ENCODE measurements at places on chromosomes 6 and 20.

DNA sequence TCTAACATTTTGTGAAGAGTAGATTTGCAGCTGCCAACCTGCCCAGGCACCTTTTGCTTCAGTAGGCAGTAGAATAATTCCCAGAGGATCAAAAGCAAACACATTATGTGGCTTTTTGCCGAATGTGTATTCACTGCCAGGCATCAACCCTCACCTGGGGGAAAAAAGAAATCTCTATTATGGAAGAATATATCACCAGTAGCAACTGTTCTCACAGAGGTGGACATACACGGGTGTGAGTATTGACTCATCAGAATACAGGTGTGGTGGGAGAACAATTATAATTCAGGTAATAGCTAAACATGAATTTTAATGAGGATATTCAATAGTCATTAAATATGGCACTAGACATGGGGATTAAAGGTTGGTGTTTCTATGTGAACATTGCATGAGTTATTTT, 910.7 kb downstream of the TFAP2A start:
- no peak for DNase-seq

GRCh38 chr6:11111769-11112437, 378 bp upstream of the ERVFRD-1 start:
- DNase-seq: peak; percentile 82

DNA sequence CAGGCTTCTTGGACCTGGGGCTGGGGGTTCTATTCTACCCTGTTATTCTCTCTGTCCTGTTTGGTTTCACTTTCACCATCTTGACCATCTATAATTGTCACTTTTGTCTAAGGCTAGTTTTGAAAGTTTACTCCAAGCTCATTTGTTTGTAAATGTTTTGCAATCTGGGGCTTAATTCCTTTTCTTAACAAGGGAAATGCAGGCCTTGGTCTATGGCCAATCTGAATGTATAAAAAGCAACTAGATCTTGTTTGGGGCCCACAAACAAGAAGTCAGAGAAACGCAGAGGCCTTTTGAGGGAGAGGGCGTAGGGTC, 86.3 kb upstream of the PREP start:
- no peak for DNase-seq

- no peak for DNase-seq
These were observed 13.4 kb upstream of the COL12A1 start for GRCh38 chr6:75219263-75219662.

- no peak for DNase-seq
These were observed 586.6 kb upstream of the BTBD3 start for GRCh38 chr20:11331096-11331495.

Measured in NB4 (cell line).